ENCODE measurements at places on chromosomes 11 and 22. TPM values are rescaled to one million over a fixed set of nuclear protein-coding genes. Genes with fewer than 3 reads are reported as not detected.
A peak's percentile ranks its signal among the peaks of the same experiment; 100 is the strongest.

GRCh38 chr11:28472904-28473303 lies 364.7 kb downstream of the METTL15 start:
- DNase-seq, result no peak

DNA sequence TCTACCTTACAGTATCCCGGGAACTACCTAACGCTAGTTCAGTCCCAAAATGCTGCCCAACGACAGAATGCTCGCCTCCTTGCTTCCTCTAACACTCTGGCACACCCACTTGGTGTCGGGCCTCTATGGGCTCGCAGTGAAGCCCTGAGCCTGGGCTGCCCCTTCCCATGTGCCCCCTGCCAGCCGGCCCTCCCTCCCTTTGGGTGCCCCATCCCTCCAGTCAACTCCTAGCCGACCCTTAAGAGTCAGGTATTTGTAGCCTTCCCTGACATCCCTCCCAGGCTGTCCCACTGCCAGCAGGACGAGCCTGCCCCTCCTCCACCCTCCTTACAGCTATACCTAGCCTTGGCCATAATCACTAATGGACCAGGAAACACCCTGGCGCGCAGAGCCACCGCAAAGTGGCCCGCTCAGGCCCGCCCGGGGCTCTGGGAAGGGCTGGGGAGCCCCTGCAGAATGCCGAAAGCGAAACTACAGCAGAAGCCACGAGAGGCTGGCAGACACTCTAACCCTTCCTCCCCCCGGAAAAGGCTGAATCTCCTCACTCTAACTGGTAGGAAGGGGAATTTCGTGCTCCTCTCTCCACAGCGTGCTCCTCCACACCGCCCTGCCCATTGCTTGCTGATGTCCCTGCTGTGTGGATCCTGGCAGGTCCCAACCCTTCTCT lies 8.2 kb downstream of the CBX7 start:
- peak; percentile 50 for DNase-seq

- no peak for DNase-seq
These were observed 68.5 kb downstream of the ARFGAP2 start for GRCh38 chr11:47108214-47108613.

DNA sequence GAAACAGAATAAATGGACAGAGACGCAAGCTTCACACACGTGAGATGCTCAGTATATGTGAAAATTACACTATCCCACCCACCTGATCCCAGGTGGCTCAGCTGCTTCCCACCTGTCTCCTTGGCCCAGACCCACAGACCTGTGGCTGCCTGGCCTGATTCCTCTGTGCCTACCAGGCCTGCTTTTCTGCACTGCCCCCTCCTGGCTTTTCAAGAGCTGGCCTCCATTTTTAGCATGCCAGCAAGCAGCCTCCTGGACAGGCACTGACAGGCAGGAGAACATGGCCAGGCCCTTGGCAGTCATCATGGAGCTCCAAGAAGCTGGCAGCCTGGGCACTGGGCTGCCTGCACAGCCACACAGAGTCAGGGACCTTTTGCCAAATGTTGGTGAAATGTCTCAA lies 79.5 kb upstream of the HMGXB4 start:
- no peak for DNase-seq

- no peak for DNase-seq
These were observed 33.8 kb downstream of the ZNF202 start for GRCh38 chr11:123707606-123708205.

- DNase-seq, result no peak
These were observed 165.4 kb downstream of the FEZ1 start for GRCh38 chr11:125330462-125331325.

DNA sequence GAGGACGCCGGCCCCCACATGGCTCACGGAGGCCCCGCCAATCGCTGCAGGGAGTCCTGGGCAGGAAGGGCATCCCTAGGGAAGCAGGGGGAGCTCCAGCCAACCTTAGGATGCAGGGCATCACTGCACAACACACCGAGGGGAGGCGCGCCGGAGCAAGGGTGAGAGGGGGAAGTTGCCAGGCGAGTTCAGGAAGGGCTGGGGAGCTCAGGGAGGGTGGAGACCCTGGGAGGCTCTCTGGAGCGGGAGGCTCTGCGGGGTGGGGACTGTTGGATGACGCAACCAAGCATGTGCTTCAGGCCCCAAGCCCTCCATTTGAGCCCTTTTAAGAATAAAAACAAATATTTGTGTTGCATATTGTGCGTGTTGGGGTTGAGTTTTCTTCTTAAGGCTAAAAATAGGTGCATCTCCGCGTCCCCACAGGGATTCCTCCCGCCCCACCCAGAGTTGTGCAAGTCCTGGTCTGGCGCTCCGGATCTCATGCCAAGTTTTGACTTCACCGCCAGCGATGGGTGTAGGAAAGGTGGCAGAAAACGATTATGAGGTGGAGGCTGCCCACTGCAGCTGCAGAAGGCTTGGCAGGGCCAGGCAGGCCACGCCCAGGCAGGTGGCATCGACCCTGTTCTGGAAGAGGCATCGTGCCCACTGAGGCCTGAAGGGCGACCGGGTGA lies 65.2 kb downstream of the WNT7B start:
- DNase-seq, result peak; percentile 83

DNA sequence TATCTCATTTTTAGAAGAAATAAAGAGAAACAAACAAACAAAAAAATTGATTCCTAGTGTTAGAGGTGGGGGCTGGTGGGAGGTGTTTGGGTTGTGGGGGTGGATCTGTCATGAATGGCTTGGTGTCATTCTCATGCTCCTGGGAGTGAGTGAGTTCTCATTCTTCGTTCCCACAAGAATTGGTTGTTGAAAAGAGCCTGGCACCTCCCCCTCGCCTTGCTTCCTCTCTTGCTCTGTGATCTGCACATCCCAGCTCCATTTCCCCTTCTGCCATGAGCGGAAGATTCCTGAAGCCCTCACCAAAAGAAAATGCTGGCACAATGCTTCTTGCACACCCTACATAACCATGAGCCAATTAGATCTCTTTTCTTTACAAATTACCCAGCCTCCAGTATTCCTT lies 277.8 kb downstream of the ST3GAL4 start:
- DNase-seq, result no peak

- DNase-seq, result no peak
These were observed 25.7 kb downstream of the CASP5 start for GRCh38 chr11:104997288-104997687.

GRCh38 chr11:61163714-61164605 lies 2.7 kb upstream of the VPS37C start:
- no peak for DNase-seq

DNA sequence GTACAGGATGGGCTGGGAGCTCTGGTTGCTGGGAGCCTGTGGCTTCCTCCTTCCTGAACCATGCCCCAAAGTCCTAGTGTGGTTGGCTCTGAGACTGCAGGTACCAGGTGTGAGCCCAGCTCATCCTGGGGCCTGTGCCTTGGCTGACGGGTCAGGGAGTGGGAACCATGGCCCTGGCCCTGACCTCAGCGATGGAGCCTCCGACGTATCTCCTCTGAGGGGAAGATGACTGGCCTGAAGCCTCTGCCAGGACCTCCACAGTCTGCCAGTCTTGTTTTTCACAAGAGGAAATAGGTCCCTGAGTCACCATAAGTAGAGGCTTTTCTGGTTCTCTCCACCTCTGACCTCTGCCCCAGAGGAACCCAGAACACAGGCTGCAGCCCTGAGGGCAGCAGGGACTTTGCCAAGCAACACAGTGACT lies 3.4 kb downstream of the RCE1 start:
- DNase-seq, result no peak

DNA sequence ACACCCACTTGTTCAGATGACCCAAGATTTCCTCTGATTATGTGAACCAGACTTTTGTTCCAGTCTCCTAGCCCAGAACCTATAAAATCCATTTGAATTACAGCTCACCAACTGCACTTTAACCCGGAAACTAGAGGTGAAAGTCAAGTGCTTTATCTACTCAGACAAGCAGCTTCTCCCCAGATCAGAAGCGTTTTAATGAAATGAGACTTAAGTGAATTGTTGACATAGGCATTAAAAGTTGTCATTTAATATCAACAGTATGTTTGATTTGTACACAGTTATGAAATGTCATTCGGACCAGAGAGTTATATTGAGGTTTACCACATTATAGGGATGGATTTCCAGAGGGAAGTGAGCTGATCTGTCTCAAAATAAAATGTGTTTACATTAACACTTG lies 52.0 kb downstream of the CADM1 start:
- DNase-seq, result no peak

DNA sequence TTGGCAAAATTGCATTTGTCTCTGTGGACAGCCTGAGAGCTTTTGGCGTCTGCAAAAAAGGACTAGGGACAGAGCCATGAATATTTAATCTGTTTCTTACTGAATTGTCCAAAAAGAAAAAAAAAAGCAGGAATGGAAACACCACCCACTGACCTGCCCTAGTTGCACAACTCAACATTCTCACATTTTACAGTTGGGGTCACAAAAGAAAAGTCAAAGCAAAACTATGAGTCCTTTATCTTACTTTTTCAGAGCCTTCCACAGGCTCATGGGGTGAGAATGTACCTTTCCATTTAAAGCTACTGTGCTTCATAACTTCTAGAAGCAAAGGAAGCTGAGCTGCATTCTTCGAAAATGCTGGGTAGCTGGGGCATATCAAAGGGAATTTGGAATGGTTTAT lies 225.7 kb downstream of the FAM76B start:
- no peak for DNase-seq

DNA sequence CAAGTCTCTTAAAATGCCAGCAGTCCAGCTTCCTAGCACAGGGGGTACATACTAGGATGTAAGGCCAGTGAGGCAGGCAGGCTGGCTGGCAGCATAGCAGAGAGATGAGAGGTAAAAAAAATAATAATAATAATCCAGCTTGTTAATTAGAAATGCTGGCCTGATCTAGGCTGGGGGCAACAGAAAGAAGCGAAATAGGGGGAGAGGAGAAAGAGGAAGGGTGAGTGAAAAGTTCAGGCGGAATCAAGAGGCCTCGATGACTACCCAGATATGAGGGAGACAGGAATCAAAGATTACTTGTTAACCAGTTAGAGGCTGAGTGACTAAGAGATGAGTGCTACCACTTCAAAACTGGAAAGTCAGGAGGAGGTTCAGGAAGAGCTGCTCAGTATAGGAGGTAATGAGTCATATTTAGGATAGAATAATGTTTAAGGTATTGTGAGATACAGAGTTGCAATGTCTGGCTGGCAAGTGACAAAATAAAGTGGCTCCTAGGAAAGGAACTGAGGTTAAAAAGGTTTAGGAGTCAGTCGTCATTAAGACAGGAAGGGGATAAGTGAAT lies 2.8 kb downstream of the ALKBH8 start:
- DNase-seq, result no peak

DNA sequence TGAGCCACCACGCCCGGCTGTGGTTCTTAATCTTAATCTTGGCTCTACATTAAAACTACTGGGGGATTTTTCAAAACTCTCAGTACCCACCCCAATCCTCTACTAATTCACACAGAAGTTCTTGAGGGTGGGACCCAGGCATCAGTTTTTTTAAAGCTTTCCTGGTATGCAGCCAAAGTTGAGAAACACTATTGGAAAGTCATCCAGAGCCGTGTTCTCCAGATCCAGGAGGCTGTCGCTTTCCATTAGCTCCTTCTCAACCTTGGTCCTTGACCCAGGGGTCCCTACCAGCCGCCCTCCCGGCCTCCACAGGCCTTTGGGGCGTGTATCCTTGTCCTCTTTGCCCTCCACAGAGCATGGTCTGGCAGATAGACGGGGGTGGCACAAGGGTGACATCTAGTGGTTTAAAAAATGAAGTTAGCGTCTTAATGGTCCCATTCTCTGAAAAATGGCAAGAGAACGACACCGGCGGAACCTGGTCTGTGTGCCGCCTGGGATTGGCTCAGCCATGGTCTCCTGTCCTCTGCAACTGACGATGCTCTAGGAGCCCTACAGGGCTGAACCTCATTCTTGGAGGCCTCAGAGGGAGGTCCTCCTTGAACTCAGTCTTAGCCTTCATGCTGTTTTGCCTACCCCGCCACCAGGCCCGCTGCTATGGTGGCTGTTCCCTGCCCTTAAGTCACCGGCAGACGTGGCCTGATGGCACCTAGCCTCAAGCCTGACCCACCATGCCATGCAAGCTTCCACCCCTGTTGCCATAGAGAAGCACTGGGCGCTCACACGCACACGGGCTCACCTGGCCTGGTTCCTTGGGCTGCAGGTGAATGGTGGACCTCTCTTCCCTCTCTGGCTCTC lies 152.0 kb upstream of the SYN3 start:
- DNase-seq, result no peak

- DNase-seq, result peak; percentile 85
These were observed 7.0 kb downstream of the CHST1 start for GRCh38 chr11:45658292-45658991.

GRCh38 chr11:93494357-93494756 lies 48.8 kb downstream of the SMCO4 start:
- DNase-seq, result no peak

- peak; percentile 55 for DNase-seq
These were observed 8.4 kb downstream of the SELENOO start for GRCh38 chr22:50208939-50209892.

DNA sequence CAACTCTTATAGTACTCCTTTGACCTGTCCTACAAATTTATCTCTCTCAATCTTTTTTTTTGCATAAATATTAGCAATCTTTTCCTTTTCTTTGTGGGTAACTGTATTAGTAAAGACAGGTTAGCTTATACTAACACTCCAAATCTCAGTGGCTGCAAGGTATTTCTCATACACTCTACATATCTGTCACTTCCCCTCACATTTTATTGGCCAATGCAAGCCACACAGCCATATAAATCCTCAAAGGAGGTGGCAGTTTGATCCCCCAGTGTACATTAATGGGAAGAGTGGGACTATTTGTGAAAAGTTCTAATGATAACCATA lies 42.6 kb upstream of the EED start:
- DNase-seq, result no peak

DNA sequence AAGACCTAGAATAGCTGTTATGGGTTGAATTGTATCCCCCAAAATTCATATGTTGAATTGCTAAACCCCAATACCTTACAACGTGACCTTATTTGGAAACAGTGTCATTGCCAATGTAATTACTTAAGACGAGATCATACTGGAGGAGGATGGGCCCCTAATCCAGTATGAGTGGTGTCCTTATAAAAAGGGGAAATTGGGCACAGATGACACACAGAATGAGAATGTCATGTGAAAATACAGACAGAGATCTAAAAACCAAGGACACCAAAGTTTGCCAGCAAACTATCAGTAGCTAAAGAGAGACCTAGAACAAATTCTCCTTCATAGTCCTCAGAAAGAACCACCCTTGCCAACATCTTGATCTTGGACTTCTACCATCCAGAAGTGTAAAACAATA lies 127.7 kb downstream of the ATXN10 start:
- no peak for DNase-seq

Gene SCGB1C1
- total RNA-seq, result not detected

Gene MPPED2
- total RNA-seq, result 3.4 TPM

Gene BSX
- not detected for total RNA-seq

Gene PDE2A
- 8.8 TPM for total RNA-seq

Gene SLC22A8
- not detected for total RNA-seq

Gene CCDC157
- total RNA-seq, result 0.59 TPM

Gene TSPAN32
- total RNA-seq, result 0.56 TPM

Gene SPDYC
- total RNA-seq, result not detected

Gene OR5M11
- not detected for total RNA-seq

Gene DCHS1
- total RNA-seq, result 5.9 TPM

Gene MUC6
- not detected for total RNA-seq

Gene CCDC134
- 6.1 TPM for total RNA-seq

Gene TOM1
- 128 TPM for total RNA-seq

Gene GAL3ST3
- not detected for total RNA-seq
